SK-N-MC (cell line): ENCODE measurements at places on chromosomes 11 and 22.

DNA sequence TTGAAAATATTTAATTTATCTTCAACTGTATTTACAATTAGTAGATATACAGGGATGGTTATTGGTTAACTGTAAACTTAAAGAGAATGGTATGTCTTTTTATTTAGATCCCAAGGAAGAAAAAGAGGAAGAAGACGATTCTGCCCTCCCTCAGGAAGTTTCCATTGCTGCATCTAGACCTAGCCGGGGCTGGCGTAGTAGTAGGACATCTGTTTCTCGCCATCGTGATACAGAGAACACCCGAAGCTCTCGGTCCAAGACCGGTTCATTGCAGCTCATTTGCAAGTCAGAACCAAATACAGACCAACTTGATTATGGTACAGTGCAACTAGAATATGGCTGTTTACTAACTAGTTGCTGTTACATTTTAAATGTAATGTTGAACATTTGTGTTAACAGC, 12.7 kb upstream of the CNTF start:
- DNase-seq: no peak

DNA sequence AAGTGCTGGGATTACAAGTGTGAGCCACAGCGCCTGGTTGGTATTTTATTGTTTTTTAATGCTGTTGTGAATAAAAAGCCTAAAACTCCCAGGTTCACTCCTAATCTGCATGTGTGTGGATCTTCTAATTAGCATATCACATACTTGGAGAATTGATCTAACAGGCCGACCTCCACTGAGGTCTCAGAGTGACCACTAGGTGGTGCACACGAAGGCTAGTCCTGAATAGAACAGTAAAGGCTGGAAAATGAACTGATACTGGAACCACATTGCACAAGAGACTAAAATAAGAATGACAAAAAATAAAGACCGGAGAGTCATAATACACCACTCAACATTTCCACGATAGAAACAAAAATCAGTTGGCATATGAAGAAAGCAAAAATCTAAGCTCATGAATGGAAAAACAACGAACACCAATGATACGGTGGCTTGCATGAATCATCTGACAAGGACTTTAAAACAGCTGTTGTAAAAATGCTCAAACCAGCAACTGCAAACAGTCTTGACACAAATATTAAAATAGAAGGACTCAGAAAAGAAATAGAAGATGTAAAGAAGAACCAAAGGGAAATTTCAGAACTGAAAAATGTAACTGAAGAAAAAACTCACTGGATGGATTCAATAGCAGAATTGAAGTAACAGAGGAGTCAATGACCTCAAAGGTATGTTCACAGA, 19.2 kb downstream of the PIM3 start:
- no peak for DNase-seq

- no peak for DNase-seq
These were observed 160.5 kb upstream of the TBCEL start for GRCh38 chr11:120863359-120863758.

GRCh38 chr22:43819421-43819921, 7.4 kb upstream of the EFCAB6 start:
- DNase-seq: no peak

GRCh38 chr22:49582181-49582580, 245.5 kb downstream of the BRD1 start:
- DNase-seq: no peak

GRCh38 chr11:72209101-72209500, 7.5 kb upstream of the FOLR2 start:
- no peak for DNase-seq

DNA sequence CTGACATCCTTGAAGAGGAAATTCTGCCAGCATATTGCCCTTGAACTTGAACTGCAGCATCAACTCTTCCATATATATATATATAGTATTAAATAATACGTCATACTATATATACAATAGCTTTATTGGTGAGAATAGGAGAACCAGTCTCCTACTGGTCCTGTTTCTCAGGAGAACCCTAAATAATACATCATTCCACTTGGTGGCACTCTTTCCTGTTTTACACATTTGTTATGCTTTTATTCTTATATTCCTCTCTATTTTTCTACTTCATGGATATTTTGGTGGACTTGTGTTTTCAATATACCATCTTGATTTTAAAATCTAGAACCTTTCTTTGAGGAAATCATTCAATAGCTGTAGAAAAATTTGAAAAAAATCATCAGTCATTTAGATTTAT, 193.3 kb downstream of the TRPC6 start:
- no peak for DNase-seq

- DNase-seq: no peak
These were observed 322.8 kb downstream of the LARGE1 start for GRCh38 chr22:33597274-33597985.

- DNase-seq: no peak
These were observed 27.6 kb downstream of the RCOR2 start for GRCh38 chr11:63889344-63889743.

DNA sequence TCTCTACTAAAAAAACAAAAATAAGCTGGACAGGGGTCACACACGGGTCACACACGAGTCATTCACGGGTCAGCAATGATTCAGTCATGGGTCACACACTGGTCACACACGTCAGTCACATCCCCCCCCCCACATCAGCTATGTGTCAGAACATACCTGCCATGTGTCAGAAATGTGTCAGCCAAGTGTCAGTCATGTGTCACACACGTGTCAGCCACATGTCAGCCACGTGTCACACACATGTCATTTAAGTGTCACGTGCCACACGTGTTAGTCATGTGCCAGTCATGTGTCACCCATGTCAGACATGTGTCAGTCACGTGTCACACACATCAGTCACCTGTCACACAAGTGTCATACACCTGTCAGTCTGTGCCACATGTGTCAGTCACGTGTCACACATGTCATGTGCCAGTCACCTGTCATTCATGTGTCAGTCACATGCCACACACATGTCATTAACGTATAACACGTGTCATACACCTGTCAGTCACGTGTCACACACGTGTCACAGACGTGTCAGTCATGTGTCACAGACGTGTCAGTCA, 28.7 kb upstream of the MMP20 start:
- DNase-seq: no peak

DNA sequence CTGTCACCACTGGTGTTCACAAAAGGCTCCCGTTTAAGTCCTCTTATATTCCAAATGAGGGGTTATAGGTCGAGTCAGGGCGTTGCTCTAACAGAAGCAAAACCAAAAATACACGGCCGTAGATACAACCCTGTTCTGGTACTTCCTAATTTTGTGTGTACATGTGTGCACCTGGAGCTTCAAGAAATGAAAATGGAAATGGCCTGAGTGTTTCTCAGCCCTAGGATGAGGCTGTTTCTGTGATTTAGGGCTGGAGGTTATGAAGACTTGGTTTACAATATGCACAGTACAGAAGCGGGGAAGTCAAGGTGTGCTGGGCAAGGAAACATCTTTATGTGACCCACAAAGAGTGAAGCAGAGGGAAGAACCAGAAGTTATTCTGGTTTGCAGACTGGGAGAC, 110.4 kb upstream of the OR4B1 start:
- no peak for DNase-seq

GRCh38 chr11:127052404-127052803, 51.8 kb upstream of the KIRREL3 start:
- DNase-seq: no peak

DNA sequence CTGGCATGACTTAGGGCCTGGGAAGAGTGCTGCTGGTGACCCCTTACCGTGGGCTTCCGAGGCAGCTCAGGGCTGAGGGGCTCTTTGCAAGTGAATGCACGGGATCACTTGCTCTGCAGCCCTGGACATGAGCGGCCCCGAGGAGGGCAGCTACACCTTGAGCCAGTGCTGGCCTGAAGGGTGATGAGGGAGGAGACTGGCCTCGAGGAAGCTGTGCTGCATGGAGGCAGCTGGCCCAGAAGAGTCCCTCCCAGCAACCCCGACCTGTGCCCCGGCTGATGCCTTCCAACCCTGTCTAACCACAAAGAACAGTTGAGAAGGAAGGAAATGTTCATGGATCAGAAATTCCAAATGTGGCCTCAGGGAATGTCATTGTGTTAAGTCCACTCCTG, 45.2 kb downstream of the TBX1 start:
- DNase-seq: no peak

DNA sequence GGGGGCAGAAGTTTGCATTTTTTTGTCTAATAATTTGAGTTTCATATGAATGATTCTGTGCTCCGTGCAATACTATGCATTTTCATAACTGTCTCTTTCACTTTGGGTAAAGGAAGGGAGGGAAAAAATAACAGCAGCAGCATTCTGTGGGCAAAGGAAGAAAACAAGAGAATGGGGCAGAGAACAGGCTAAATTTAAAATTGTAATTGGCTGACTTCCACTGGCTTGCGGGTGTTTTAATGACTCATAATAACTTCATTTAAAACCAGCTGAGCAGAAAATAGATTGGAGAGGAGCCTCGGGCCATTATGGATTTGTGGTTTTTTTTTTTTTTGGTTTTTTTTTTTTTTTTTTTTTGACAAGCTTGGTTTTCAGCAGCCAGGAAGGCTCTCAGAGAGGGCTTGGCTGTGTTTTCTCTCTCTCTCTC, 107.4 kb downstream of the ZBTB16 start:
- DNase-seq: peak; percentile 95

DNA sequence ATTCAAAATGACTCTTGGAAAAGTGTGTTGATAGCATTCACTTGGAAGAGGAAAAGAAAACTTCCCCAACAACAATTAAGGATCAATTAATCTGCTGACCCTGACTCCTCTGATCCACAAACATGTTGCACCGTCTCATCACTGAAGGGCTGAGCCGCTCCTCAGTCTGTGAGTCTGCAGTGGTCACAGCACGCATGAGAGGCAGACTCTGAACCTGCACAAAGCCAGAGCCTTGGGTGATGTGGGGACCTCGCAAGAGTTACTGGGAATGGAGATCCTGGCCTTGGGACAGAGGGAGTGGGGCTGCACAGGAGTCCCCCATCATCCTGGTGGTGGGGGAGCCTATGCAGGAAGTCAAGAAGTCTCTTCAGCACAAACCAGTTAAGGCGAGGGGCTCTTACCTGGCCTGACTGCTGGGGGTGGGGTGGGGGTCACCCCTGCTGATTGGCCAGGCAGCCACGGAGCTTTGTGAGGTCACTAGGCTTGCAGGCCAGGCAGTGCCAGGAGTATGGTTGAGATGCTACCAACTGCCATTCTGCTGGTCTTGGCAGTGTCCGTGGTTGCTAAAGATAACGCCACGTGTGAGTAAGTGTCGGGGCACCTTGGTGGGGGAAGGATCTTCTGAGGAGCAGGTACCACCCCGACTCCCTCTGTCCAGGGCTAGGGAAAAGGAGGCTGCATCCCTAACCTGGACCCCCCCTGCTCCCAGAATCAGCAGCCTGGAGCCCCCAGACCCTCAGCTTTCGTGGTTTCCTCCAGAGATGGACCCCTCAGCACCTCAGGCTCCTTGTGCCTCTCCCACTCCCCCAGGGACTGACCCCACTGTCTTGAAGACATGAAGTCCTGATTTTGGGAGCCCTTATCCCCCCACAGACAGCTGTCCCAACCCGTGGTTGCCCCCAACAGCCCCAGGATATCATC, at the start of gene ACR:
ACR (plus strand) TSS at position 477 of the 921 bp plus-strand sequence; CDS start at position 509, 32 bp downstream.
- no peak for DNase-seq

- DNase-seq: no peak
These were observed 90.5 kb downstream of the BRD1 start for GRCh38 chr22:49737101-49737551.

DNA sequence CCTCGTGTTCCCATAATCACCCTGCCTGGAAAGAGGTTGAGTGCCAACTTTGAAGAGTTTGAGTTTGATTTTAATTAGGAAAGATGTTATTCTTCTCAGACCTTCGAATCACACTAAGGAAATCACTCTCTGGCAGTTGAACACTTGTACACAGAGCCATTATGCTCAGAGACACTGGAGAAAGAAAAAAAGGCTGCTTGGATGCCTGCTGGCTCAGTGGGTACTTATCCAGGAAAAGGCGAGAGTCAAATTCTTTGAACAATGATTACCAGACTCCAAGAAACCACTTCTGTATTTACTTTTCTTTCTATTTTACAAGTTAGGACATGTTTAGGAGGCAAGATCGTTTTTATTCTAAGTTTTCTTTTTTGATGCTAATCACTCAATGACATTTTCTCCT, 438.5 kb upstream of the FAT3 start:
- DNase-seq: no peak

- DNase-seq: no peak
These were observed 1.0 kb upstream of the TANGO2 start for GRCh38 chr22:20019661-20020532.

- DNase-seq: no peak
These were observed 125.6 kb downstream of the SNX19 start for GRCh38 chr11:130790689-130791088.

GRCh38 chr11:123040111-123040432, 21.9 kb downstream of the HSPA8 start:
- DNase-seq: no peak

DNA sequence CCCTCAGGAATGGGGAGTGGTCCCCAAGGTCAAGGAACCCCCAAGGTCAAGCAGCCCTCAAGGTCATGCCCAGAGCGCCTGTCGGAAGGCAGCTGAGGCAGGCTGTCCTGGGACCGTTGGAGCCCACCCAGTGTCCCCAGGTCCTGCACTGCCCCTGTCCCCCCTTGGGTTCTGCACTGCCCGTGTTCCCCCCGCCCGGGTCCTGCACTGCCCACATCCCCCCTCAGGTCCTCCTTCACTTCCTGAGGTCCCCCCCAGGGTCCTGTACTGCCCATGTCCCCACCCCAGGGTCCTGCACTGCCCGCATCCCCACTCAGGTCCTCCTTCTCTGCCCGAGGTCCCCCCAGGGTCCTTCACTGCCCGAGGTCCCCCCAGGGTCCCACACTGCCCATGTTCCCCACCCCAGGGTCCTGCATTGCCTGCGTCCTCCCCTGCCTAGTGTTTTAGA, 1073.0 kb downstream of the BRD1 start:
- DNase-seq: no peak
